ENCODE measurements at places on chromosomes 7 and 10.

DNA sequence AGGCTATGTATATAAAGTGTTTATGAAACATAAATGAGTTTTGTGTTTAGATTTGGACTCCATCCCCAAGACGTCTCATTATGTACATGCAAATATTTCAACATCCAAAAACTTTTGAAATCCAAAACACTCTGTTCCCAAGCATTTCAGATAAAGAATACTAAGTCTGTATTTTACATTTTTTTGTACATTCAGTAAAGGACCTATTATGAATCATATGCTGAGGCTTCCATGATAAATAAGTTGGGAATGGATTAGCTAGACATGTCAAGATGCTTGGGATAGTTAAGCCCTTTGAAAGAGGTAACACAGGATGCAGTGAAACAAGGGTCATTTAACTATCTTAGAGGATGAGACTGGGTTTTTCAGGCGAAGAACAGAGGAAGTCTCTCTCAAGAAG lies 262.9 kb downstream of the SNX13 start:
- DNase-seq, result no peak

- DNase-seq, result peak; percentile 5
Measured at GRCh38 chr10:89861584-89862301, 160.4 kb downstream of the KIF20B start.

DNA sequence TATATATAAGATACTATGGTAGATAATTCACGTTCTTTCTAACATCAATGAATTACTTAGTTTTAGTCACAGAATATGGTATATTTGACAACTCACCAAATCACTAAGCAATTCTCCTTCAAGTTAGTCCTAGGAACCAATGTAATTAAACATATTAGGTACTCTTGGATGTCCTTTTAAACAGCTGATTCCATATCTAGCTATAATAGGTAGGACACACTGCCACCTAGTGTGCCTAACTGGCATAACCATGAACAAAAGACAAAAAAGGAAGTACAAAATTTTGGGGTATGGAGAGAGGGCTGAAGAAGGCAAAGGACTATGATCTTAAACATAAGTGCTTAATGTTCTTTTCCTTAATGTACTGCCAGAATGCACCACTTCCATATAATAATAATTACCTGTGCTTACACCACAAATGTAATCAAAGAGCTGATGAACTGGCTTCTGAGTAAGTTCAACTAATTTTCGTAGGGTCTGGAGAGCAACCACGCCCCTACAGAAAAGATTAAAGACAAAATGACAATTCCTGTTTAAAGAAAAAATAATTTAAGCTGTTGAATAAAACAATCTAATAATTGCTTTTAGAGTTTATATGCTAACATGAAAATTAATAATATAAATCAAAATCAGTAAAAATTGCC lies 28.7 kb downstream of the PNPLA8 start:
- DNase-seq, result peak; percentile 38

GRCh38 chr7:82803411-82803810 lies 359.3 kb downstream of the PCLO start:
- no peak for DNase-seq

GRCh38 chr10:88756660-88757059 lies 3.2 kb upstream of the LIPN start:
- no peak for DNase-seq

- DNase-seq, result no peak
Measured at GRCh38 chr7:137120690-137121089, 222.8 kb downstream of the PTN start.

- no peak for DNase-seq
Measured at GRCh38 chr7:112708236-112708635, 82.0 kb downstream of the TMEM168 start.

DNA sequence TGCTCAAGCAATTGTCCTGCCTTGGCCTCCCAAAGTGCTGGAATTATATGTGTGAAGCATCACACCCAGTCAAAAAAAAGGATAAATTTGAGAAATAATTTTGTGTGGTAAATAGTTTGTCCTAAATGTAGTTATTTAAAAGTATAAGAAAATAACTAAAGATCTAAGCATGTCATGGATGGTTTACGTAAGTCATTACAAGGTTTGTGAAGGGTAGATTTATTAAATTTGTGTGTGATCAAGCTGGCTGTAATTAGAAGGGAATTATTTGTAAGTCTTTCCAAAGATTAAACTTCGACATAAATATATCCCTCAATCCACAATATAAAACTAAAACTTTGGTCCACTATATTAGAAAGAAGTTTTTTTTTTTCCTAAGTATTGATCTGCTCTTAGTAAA lies 28.6 kb downstream of the ORC5 start:
- no peak for DNase-seq

DNA sequence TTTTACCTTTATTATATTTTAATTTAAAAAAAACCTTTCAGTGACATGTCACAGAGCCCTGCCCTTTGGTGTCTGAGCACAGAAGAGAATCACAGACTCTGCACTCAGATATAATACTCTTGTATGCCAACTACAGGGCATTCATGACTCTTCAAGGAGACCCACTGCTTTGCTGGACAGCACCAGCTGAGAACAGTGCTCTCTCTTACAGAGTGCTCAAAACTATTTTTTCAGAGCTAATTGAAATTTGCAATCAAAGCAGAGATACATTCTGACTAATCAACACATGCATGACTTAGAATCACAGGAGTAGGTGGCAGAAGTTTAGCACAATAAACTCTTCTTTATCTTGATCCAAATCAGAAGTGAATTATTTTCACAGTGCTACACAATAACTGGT lies 99.1 kb downstream of the OSBPL3 start:
- DNase-seq, result no peak

DNA sequence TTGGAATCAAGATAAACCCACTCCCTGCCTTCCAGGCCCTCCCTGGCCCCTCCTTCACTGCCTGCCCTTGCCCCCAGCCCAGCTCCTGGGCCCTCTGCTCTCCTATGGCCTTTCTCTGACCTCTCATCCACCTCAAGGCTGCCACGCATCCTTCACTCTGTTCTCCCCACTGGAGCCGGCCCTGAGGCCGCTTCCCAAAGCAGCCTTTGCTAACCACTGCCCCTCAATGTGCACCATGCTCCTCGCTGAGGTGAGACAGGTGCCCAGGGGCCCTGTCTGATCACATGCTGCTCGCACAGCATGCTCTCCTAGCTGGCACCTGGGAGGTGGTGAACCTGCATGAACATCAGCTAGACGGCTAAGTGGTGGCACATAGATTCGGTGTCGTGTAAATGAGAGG lies 138.5 kb upstream of the RET start:
- DNase-seq, result no peak

GRCh38 chr7:45061806-45062425 lies 26.9 kb downstream of the NACAD start:
- DNase-seq, result no peak

GRCh38 chr10:58743466-58744115 lies 230.9 kb downstream of the BICC1 start:
- DNase-seq, result no peak

GRCh38 chr10:114283535-114284234 lies 44.6 kb downstream of the VWA2 start:
- DNase-seq, result no peak

DNA sequence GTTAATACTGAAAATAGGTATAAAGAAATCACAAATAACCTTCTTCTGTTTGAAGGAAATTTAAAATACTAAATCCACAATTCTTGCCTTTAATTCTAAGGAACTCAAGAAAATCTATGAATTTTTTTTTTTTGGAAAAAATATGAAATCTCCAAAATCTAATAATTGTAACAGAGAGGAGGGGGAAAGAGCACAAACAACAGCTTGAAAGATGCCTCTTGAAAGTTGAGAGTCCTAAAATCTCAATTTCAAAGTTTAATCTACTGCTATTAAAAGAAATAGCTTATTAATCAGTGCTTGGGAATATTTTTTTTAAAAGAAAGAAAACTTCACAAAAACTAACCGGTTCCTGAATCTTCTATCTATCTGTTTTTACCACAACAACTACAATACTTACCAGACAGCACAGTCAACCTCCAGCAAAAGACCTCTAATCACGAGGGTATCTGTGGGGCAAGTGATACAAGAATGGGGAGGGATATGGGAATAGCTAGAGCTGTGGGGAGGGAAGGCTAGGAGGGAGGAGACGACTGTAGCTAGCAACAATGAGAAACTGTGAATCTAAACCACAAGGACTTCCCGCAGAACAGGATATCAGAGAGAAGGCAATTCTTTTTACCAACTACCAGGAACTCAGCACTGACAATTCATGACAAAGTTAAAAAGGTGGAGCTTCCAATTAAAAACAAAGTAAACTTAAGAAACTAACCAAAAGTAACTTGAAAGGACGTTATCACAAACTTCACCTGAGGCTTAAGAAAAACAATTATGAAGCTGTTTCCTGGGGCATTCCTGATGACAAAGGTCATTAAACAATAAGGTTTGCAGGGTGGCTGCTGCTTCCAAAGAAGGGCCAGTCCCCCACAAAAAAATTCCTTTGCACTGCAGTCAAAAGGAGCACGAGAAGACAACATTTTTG lies at the start of gene USP54:
Gene USP54 (minus strand): TSS at position 462 of the 919 bp plus-strand sequence. CDS start 15,684 bp downstream, outside the sequence.
- DNase-seq, result peak; percentile 17

- no peak for DNase-seq
Measured at GRCh38 chr7:53325061-53325460, 289.6 kb downstream of the POM121L12 start.

DNA sequence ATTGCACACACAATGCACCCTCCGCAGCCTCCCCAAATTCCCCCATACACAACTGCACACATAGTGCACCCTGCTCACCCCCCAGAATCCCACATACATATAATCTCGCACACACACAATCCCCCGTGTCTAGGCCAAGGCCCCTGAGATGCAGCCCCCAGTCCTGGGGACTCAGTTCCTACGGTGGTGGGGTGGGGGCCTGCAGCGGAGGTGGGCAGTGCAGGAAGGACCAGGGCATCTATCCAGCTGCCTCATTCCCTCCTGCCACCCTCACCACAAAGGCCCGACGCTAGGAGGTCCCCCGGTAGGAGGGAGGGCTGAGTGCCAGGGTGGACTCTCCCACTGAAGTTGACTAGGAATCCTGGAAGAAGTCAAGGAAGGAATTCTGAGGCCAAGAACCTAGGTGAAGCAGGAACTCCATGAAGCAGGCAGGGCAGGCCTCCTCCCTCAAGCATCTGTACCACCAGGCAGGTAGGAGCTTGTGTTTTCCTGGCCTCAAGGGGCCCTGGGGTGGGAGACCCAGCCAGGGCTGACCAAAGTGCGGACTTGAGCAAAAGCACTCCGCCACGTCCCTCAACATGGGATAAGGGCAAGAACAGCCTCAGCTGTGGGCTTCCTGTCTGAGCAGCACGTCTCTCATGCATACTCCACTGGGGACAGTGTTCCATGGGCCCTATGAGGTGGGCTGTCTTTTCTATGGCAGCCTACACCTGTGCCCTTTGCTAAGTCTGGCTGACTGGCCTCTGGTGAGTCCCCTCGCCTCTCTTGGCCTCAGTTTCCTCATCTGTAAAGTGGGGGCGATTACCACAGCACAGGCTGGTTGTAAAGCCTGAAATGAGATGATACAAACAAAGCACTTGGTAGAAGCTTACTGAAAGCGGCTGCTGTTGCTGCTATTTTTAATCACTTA lies 145.7 kb downstream of the MAPK8 start:
- DNase-seq, result no peak

GRCh38 chr10:11724938-11725776 lies 17.0 kb upstream of the ECHDC3 start:
- peak; percentile 29 for DNase-seq

GRCh38 chr10:59877191-59877671 lies 29.1 kb downstream of the CCDC6 start:
- no peak for DNase-seq

DNA sequence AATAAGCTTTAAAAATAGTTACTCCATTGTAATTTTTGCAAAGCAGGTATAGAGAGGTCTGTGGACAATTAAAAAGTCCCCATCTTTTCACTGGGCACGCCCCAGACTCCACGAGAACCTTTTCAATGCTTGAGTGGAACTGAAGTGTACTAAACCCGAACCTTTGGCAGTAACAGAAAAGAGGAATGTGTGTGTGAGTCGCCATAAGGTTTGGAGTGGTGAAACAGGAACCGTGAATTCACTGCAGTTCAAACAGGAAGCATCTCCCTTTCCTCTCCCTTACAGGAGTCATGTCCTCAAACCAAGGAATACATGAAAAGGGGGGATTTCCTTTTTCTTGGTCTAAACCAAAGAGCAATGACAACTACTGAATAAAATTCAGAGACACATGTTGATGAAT lies 23.2 kb downstream of the NDUFB2 start:
- DNase-seq, result no peak

- no peak for DNase-seq
Measured at GRCh38 chr7:128804484-128804883, 12.7 kb downstream of the CCDC136 start.

DNA sequence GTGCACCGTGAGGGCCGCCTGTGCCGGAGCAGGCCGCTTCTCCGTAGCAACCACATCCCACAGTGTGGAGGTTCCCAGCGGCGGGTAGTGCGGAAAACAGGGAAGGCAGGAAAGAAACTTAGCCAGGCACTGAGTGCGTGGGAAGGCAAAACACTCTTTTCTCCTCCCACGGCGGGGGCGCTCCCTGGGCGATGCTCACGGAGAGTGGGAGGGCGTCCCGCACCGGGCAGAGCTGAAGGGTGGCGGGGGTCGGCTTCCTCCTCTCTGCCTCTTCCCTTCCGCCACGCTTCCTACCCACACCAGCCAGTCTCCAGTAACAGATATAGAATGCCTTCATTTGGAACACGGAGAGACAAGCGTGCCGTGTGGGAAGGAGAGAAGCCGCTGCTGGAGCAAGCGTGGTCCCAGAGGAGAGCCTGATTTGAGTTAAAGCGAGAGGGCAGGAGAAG lies 252.5 kb downstream of the PAXIP1 start:
- DNase-seq, result no peak

GRCh38 chr7:5237286-5237685 lies 45.5 kb upstream of the SLC29A4 start:
- no peak for DNase-seq

- no peak for DNase-seq
Measured at GRCh38 chr10:1661859-1662437, 75.4 kb downstream of the ADARB2 start.

DNA sequence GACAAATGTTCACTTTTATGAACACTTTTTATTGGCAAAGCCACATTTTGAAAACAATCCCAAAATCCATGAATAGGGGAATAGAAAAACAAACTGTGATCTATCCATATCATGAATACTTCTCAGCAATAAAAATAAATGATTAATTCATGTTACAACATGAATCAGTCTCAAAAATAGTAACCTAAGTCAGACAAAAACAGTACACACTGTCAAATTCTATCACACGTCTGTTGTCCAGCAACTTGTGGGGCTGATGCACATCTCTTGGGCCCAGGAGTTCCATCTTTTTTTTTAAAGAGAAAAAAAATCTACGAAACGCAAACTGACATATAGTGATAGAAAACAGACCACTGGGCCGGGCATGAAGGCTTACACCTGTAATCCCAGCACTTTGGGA lies 71.0 kb downstream of the LARP4B start:
- DNase-seq, result no peak

DNA sequence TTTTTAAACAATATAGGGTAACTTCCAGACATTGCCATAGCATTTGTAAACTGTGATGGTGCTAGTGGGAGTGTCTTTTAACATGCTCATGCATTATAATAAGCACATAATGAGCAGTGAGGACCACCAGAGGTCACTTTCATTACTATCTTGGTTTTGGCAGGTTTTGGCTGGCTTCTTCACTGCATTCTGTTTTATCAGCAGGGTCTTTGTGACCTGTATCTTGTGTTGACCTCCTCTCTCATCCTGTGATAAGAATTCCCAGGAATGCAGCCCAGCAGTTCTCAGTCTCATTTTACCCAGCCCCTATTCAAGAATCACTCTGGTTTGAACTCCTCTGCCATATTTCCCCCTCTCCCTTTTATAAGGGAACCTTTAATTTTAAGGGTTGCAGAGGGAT lies 91.3 kb downstream of the ZNF467 start:
- DNase-seq, result no peak
